ENCODE measurements at places on chromosomes 3 and 15.

GRCh38 chr3:17740721-17741141 is 1.7 kb downstream of the TBC1D5 start:
- DNase-seq = no peak

DNA sequence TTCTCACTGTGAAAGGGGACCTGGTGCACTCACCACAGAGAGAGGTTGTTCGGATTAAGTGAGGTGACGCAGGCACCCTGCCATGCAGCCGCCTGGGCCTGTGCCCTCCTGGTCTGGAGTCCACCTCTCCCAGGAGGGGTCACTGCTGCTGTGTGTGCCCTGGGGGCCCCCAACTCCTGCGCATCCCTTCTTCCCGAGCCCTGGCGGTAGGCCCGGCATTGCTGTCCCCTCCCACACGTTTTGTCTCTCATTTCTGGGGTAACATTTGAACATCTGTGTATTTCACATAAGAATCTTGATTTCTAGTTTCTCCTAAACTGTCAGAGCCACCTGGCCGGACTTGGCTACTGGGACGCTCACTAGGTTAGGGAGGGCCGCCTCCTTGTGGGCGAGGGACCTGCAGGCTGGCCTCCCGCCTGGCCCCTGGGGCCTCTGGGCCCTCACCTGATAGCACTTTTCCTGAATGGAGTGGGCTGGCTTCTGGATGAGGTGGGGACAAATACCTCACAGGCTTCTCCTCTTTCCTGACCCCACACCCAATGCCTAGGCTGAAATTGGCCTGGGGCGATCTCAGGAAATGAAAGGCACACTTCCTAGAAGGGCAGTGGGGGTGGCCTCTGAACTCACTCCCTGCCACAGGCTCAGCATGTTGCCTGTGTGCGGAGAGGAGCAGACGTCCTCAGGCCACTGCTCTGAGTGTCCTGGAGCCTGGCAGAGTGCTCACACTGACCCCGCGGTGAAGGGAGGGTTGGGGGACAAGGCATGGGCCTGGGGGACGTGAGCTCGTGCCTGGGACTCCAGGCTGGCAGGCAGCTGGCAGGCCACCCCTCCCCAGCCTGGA is 104.2 kb upstream of the PRR23E start:
- no peak for DNase-seq

DNA sequence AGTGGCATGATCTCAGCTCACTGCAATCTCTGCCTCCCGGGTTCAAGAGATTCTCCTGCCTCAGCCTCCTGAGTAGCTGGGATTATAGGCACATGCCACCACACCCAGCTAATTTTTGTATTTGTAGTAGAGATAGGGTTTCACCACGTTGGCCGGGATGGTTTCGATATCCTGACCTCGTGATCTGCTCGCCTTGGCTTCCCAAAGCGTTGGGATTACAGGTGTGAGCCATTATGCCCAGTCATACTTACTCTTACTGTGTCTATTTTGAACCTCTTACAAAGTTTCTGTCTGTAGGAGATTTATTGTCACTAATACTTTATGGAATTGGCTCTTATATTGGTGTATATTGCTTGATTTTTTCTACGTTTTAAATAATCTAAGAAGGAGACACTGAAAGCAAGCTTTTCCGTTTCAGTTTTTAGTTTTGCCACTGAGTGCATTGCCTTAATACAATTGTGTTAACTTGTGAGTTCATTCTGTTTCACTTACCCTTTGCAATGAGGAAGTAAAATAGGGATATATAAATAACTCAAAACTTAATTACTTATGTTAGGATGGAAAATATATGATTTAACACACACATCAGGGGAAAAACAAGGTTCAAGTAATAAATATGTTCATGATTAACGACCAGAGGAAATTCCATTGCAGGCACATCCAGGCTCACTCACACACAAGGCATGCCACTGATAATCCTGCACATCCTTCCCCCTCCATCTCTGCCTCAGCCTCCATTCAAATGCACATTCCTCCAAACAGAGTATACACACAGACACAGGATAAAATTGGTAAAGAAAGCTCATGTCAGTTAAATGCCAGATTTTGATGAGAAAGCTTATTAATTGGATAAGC is 279.3 kb upstream of the RASGRP1 start:
- no peak for DNase-seq

DNA sequence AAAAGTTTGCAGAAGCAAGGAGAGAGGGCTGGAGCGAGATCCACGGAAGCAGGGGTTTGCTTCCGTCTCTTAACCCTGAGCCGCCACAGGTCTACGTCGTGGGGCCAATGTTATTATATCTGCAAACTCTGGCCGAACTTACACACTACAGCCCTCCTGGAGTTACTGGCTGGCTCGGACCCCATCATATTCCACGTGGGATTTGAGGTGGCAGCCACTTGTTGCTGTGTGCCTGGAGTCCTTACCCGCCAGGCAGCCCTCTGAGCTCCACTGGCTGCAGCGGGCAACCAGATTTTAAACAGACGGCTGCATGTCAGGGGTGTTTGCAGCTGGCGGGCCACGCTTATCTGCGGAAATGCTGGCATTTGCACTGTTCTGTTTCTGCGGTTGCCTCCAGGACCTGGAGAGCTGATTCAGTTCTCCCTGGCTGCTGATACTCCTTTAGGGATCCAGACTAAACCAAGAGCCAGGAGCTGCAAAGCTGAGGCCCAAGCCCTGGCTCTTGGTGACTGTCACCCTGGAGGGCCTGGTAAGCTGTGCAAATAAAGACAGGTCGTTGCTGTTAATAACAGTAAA is 34.7 kb downstream of the TM2D3 start:
- no peak for DNase-seq

- DNase-seq = no peak
Measured at GRCh38 chr3:62277450-62277849, 95.9 kb downstream of the FEZF2 start.

DNA sequence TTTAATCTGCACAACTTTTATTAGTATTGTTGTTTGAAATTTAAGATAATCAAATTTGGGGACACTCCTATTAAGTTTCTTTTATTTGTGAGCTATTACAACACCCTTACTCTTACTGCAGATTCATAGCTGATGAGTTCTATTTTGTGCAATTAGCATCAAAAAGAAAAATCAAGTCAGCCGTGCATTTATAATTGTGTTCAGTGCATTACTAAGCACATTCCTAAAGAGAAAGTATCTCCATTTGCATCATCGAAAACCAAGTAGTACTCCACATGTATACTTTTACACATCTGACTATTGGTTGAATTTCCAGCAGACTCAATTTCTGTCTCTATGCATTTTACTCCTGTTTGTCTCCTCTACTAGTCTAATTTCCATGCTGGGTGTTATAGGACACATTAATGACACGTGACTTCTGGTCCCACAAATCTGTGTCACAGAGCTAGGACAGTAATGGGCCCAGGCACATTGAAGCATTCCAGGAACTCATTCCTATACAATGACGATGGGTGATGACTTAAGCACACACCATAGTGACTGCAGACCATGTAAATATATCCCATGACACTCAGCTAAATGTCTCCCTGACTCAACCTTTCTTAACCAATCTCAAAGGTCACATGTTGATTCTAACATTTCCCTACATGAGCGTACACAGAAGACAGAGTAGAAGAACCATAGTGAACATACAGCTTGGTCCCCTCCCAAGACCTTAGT is 477.5 kb downstream of the LPP start:
- no peak for DNase-seq

- DNase-seq = no peak
Measured at GRCh38 chr15:69457304-69458280, 5.0 kb downstream of the RPLP1 start.

GRCh38 chr3:182673336-182673735 is 120.0 kb upstream of the ATP11B start:
- DNase-seq = no peak

DNA sequence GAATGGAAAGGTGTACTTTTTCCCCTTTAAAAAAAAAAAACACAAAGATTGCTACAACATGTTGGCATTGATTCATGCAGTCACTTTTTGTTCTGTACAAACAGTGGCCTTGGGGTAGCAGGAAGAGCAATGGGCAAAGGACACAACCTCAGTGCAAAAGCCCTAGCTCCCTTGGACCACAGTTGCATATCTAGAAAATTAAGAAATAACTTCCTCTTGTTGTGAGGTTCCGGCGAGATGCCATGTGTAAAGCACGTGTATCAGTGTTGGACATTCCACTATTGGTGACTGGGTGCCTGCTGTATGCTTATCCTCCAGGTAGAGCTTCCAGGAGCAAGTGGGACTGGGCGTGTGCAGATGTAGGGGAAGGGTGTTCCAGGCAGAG is 164.5 kb downstream of the THSD4 start:
- no peak for DNase-seq

DNA sequence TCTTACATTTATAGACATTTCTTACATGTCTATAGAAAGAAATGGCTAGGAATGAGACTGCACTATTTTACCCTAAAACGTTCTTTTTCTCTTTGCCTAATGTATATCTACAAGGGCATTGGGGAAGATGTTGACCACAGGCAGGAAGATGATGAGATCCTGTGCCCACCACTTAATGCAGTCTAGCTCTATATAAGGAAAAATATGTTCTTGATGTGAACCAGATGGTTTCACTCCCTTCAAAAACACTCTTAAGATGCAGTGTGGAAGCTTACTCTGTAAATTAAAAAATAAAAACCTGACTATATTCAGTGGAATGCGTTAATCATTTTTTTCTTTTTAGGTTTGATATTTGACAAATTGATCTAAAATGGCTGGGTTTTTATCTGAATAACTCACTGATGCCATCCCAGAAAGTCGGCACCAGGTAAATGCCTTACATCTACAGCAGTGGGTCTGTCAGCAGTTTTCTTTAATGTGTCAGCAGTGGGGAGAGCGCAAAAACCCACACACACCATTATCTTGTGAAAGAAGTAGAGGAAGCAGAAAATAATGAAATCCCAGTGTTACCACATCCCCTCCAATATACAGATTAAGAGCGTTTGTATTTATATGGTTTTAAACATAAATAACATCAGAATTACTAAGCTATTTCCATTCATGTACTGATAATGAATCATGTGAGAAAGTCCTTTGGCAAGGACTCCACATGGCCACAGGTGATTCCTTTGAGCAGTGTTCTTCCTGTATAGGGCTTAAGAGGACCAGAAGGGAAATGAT is 10.1 kb downstream of the AGTR1 start:
- no peak for DNase-seq

DNA sequence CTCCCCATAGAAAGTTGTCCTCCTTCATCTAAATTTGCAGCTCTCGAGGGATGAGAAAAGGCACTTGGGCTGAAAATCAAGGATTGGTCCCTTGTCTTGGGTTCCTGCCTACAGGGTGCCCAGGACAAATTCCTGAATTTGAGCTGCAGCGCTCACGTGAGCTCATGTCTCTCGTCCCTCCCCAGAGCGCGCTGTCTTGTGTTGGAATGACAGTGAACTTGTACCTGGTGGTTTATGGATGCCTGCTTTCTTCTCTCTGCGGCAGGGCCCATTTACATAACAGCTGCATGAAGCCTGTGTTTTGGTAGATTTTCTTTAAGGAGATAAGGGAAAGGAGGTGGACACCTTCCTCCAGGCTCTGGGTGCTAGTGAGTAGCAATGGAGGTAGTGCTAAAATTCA is 4.3 kb downstream of the RYR3 start:
- DNase-seq = no peak

DNA sequence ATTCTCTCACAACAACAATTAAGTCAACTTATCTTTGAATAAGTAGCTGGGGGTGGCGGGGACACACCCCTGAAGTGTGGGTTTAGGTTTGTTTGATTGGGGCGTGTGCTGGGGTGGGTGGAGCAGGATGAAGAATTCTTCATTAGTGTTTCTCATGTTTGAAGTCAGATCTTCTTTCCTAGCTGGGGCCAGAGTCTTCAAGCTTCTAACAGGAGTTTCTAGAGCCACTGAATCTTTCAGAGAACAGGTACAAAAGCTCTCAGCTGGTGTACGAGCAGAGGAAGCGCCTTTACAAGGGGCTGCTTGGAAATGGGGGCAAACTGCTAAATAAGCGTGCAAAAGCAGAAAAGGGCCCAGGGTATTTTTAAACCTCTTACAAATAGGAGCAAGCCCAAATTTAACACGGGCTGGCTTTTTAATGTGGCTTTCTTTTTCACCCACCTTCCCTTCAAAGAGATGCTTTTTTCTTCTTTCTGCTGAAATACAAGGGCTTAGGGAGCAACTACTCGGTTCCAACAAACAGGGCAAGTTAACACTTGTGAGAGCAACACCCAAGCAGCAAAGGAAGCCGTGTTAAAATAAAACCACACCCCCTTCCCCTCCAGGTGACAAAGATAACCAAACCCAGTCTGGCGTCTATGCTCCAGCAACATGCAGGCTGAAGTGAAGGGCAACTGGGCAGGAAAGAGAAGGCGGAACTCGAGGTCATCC is 86.9 kb upstream of the RASGRP1 start:
- no peak for DNase-seq

GRCh38 chr3:151949706-151950105 is 76.3 kb downstream of the SUCNR1 start:
- no peak for DNase-seq

GRCh38 chr15:45276831-45277230 is 24.8 kb downstream of the SLC28A2 start:
- no peak for DNase-seq

GRCh38 chr15:62254137-62254934 is 89.3 kb upstream of the C2CD4B start:
- DNase-seq = no peak
